NCI-H187 treated with DMSO at 0.1 percent for 48 hours (cell line): ENCODE measurements at places on chromosomes 16 and 17.

- DNase-seq = no peak
Observed at GRCh38 chr17:59275618-59276017, 55.3 kb downstream of the GDPD1 start.

DNA sequence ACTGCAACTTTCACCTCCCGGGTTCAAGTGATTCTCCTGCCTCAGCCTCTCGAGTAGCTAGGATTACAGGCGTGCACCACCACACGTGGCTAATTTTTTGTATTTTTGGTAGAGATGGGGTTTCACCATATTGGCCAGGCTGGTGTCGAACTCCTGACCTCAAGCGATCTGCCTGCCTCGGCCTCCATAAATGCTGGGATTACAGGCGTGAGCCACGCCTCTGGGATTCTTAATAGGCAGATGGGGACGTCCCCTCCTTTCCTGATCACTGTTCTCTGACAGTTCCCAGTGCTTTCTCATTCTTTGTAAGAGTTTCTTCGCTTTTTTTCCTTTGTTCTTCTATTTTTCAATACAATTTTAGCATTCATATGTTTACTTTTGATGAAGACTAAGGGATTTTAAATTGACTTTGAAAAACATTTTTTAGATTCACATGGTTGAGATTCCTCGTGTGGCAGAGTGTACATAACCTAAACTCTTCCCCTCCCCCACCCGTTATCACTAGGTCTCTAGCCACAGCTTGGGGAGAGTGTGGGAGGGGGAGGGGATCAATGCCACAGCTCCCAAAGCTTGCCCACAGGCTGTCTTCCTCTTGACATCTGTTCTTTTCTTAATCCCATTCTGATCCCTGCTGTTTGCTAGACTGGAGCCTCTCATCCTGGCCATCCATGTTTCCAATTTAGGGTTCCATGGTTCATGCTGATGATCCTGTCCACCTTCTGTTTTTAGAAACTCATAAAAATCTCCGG lies 11.0 kb downstream of the ADORA2B start:
- DNase-seq = no peak

- DNase-seq = no peak
Observed at GRCh38 chr17:50474523-50474922, 4.1 kb upstream of the RSAD1 start.

DNA sequence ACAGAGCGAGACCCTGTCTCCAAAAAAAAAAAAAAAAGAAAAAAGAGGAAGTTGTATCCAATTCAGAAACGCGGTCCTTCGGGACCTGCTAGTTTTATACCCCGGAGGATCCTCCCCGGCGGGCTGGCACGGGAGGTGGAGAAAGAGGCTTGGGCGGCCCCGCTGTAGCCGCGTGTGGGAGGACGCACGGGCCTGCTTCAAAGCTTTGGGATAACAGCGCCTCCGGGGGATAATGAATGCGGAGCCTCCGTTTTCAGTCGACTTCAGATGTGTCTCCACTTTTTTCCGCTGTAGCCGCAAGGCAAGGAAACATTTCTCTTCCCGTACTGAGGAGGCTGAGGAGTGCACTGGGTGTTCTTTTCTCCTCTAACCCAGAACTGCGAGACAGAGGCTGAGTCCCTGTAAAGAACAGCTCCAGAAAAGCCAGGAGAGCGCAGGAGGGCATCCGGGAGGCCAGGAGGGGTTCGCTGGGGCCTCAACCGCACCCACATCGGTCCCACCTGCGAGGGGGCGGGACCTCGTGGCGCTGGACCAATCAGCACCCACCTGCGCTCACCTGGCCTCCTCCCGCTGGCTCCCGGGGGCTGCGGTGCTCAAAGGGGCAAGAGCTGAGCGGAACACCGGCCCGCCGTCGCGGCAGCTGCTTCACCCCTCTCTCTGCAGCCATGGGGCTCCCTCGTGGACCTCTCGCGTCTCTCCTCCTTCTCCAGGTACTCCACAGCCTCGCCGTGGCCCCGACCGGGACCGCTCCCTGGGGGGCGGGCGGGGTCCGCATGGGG lies at the start of gene CDH3:
CDH3 (plus strand) TSS at position 596 of the 779 bp plus-strand sequence; CDS start at position 666, 70 bp downstream.
- no peak for DNase-seq

DNA sequence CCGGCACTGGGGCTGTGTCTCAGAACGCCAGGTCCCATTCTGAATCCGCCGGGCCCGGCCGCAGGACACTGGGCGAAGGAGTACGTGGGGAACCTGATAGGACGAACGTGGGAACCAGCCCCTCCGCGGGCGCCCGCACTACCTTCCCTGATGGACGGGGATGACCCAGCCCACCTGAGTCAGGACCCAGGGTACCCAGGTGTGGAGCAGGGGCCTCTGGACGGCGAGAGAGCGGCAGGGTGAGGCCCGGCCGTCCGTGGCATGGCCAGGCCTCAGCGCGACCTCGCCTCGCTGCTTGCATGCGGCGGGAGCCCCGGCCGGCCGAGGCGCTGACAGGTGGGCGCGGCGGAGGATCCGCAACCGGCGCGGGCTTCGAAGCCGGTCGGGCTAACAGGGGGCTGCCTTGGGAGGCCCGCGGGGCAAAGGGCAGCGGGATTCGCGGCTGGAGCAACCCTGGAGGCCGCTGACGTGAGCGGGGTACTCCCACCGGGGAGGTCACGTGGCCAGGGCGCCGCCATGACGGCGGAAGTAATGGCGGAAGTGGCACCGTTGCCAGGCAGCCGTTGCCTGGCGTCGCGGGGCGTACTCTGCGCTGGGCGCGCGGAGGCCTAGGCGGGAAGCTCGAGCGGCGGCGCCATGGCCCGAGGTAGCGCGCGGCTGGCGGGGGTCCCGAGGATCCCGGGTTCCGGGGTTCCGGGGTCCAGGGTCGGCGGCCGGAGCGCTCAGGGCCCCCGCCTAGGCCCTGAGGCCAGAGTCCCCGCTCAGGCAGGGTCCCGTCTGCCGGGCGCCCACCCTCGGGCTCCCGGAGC lies at the start of gene WDR90:
WDR90 (plus strand) TSS at position 585 of the 809 bp plus-strand sequence; CDS start at position 637, 52 bp downstream.
- DNase-seq = peak; percentile 56

- DNase-seq = peak; percentile 81
Observed at GRCh38 chr16:660459-661183, 7.3 kb upstream of the RHOT2 start.

DNA sequence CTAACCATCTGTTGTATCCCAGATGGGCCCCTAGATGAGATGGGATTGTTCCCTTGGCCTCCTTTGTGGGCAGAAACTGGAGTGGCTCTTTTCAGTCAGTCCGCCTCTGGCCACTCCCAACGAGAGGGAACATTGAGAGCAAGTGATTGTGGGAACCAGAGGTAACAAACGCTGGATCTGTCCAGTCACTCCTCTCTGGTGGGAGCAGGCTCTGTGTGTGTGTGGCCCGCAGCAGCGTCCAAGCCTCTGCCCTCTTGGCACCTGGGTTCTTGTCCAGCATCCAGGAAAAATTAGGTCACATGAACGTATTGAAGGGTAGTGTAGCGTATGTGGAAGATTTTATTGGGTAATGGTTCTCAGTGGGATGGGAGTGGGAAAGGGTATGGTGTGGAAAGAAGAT lies 101.9 kb upstream of the COX10 start:
- DNase-seq = no peak

GRCh38 chr17:32769846-32770245 lies 107.1 kb downstream of the MYO1D start:
- no peak for DNase-seq

DNA sequence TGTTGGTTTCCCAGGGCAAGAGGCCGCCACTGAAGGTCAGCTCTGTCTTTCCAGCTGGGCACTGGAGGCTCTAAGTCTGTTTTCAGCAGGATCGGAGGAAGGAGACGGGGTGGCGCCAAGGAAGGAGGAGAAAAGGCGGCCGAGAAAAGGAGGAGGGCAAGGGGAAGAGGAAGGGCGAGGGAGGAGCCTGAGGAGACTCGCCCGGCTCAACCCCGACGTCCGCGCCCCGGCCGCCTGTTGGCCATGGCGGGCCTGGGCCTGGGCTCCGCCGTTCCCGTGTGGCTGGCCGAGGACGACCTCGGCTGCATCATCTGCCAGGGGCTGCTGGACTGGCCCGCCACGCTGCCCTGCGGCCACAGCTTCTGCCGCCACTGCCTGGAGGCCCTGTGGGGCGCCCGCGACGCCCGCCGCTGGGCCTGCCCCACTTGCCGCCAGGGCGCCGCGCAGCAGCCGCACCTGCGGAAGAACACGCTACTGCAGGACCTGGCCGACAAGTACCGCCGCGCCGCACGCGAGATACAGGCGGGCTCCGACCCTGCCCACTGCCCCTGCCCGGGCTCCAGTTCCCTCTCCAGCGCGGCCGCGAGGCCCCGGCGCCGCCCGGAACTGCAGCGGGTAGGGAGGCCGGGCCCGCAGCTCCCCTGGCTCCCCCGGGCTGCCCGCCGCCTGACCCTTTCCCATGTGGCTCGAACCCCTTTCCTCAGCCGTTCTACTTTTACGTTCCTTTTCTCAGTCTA lies at the start of gene RNF135:
RNF135 (plus strand) TSS at position 209 of the 737 bp plus-strand sequence; CDS start at position 244, 35 bp downstream.
- DNase-seq = peak; percentile 55

- no peak for DNase-seq
Observed at GRCh38 chr17:65131946-65132345, 5.2 kb upstream of the RGS9 start.

DNA sequence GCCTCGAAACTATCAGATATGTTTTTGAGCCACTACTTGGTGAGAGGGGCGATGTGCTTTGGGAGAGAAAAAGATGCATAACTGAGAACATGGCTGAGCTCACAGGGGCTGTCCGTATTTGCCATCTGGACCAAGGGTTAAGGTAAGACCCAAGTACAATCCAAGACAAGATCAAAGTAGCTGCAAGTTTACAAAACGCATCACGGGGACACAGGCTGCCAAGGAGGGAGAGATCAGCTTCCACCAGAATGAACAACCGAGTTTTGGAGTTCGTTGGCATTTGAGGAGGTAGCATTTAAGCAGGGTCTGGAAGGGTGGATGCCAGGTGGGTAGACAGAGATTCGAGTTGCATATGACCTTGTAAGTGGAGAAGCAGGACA lies 2.2 kb downstream of the PITPNC1 start:
- no peak for DNase-seq

DNA sequence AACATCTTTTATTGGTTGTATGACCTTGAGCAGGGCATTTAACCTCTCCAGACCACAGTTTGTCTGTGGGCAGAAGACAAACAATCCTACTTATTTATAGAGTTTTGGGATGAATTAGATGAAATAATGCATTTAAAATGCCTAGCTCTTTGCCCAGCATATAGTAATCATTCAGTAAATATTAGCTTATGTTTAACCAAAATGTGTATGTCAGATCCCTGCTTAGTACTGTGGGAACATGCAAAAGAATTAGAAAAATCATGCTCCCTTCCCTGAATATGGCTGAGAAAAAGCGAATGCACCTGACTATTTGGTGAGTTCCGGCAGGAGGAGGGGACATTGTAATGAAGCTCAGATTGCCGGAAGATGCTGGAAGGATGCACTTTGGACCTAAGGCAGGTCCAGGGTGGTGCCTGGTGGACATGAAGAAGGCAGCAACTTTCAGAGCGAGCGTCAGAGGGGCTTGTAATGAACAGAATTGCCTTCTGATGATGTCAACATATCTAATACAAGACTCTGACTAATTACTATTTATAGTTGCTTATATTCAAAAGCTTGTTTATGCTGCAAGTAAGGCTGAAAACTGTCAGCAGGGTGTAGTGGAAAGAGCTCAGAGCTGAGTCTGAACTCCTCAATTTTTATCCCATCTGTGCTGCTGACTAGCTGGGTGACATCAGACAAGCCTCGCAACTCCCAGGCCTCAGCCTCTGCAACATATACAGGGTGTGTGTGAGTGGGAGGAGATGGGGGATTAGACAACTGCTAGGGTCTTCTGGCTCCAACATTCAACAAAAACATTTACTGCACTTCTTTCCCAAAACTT lies 221.2 kb downstream of the PRKCA start:
- DNase-seq = no peak

GRCh38 chr17:34447406-34447805 lies 84.4 kb upstream of the CCL1 start:
- DNase-seq = no peak

- DNase-seq = no peak
Observed at GRCh38 chr16:80285104-80285503, 255.7 kb upstream of the DYNLRB2 start.

DNA sequence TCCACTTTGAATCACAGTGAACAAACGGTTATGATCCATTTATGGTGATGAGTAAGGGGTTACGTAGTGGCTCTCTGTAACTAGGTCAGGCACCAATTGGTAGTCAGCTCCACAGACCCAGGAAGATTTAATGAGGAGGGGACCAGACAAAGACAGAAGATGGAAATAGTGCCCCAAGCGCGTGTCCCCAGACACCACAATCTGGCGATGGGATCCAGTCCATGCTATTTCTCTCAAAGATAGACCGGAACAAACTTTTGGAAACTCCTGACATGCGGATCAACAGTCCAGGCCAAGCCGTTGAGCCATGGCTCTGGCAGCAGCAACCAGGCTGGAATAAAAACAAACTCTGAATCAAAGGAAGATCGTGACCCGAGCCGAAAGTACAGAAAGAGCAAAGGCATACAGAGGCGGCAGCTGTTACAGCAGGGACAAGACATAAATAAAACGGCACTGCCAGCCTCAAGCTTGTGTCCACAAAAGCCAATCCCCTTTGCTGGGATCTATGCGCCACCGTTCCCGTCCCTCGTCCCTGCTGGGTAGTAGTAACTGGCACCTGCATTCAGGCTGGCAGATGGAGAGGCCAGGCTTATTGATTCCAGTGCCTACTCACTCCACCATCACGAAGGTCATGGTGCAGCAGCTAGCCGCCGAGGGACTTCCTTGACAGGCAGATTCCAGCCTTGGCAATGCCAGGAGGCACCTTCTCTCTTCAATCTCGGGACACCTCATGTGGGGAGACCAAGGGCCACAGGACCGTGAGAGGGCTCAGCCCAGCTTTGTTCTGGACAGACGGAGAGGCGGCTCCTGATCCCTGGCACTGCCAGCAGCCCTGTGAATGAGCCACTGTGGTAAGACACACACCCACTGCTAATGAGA lies 50.2 kb downstream of the CDH11 start:
- DNase-seq = no peak

- DNase-seq = peak; percentile 13
Observed at GRCh38 chr17:36743130-36743529, 141.7 kb downstream of the MRM1 start.

GRCh38 chr17:50609380-50610074 lies 25.2 kb upstream of the ABCC3 start:
- no peak for DNase-seq

DNA sequence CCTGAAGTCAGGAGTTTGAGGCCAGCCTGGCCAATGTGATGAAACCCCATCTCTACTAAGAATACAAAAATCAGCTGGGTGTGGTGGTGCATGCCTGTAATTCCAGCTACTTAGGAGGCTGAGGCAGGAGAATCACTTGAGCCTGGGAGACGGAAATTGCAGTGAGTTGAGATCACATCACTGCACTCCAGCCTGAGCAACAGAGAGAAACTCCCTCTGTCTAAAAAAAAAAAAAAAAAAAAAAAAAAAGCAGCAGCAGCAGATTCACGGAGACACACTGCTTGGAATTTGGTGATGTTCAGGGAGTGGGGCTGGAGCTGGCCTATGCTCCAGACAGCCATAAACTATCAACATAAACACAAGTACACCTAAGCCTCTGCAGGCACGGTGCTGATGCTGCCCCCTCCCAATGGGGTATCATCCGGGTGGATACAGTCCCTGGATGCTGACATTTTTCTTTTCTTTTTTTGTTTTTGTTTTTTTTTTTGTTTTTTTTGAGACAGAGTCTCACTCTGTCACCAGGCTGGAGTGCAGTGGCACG lies 39.6 kb upstream of the RHOT1 start:
- DNase-seq = no peak

- DNase-seq = no peak
Observed at GRCh38 chr16:59684911-59685310, 950.8 kb upstream of the GOT2 start.

- no peak for DNase-seq
Observed at GRCh38 chr17:1251866-1252608, 18.2 kb upstream of the BHLHA9 start.
